ENCODE measurements at places on chromosomes 2 and 18.

DNA sequence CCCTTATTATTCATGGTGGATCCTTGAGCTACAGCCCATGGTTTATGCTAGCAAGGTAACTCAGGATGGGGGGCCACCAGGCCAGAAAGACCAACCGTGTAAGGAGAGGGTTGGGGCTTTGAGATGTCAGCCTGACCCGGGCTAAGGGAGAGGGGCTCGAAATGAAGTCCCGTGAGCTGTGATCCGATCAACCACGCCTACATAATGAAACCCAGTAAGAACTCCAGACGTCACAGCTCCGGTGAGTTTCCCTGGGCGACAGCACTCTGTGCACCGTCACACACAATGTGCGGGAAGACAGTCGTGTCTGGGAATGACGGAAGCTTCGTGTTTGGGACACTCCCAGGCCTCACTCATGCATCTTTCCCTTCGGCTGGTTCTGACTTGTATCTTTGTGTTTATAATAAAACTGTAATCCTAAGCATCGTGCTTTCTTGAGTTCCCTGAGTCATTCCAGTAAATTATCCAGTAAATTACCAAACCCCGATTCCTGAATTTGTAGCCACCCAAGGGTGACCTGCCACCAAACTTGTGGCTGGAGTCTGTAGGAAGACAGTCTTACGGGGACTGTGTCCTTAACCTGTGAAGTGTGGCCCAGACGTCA lies 44.2 kb downstream of the CYP27C1 start:
- no peak for DNase-seq

DNA sequence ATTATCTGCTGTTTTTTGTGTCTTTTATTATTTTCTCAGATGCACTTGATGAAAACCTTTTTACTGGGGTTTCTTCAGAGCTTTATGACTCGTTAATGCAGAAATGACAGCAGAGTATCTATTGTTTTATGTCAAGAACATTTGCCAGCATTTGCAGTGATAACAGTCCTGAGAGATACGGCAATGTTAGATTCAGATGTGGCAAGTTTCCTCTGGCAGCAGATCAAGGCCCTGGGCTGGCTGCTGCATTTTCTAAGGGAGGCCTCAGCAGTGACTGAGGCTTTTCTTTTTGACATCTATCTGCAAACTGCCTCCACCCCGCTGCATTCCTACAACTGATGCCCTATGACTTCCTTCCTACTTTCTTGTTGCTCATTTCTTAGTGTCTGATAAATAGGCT lies 40.2 kb downstream of the EFEMP1 start:
- no peak for DNase-seq

DNA sequence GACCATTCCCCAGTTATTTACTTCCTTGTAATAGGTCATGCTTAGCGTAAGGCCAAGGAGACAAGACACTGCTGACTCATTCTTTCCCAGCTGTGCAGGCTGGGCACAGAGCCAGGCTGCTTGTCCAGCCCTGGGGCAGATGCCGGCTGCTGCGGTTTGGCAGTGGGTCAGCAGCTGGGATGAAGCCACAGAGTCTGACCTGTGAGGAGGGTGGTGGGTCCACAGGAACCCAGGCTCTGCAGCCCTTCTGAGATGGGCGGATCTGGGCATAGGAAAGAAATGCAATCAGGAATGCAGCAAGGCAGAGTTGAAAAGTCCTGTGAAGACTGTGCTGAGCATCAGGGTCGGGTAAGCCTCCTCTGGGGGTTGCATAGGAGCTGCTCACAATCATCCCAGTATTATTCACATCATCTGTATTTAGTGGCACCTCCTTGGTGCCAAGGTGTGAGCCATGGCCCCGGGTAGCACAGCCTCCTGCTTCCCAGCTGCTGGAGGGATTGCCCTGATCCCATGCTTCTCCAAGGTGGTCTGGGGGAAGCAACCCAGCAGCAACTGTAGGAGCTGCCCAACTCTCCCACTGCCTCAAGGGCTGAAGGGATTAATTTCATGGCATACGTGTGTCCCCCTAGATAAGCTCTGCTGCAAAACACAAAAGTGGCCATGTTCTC lies 139.0 kb downstream of the DDX1 start:
- DNase-seq: no peak

GRCh38 chr2:219291910-219292490 lies 12.8 kb downstream of the DNAJB2 start:
- no peak for DNase-seq

DNA sequence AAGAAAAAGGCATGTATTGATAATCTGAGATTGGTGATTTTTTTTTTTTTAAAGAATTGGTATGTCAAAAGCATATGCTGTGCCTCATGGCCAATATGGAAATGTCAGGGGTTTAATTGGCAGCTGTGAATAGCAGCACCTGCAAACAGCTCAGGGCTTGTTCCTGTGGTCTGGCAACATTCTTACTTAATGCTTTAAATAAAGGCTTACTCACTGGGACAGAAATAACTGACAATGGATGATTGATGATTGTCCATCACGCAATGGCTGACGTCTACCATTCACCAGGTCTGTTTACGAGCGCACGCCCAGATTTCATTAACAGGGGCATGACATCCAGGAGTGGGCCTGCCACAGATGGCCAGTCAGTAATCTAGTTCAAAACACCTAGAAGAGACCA lies 66.7 kb downstream of the ETAA1 start:
- DNase-seq: no peak

DNA sequence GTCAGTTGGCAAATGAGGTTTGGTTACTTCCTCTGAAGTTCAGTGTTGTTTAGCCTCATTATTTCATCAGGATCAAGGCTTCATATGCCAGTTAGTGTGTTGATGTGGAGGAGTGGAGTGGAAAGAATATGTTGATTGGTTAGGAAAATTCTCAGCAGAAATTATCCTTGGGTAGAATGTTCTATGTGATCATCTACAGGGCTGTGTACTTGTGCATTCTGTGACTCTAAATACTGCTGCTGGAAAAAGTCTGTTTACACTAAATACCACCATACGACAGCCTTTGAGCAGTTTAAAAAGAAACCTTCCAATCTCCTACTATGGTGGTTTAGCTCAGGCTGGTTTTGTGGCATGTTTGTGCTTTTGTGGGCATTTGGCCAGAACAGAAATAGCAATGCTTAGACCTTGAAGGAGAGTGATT lies 25.8 kb downstream of the CAB39 start:
- DNase-seq: no peak

Measured in CD4-positive, alpha-beta memory T cell (primary cell).